Aorta (tissue), 5 donors: ENCODE measurements at places on chromosomes 7 and 10.

- DNase-seq: peak; percentile 80
These were observed at the start of gene KLF6 for GRCh38 chr10:3784510-3785250. TSS of gene KLF6 (minus strand) at chr10:3785209. CDS start at chr10:3785014, 195 bp downstream.

DNA sequence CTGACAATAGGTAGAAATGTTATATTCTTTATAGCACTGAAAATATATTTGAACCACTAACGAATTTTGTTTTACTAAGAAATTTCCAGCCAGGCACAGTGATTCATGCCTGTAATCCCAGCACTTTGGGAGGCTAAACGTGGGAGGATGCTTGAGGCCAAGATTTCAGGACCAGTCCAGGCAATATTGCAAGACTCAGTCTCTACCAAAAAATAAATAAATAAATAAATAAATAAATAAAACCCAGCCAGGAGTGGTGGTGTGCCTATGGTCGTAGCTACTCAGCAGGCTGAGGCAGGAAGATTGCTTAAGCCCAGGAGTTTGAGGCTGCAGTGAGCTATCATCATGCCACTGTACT, 39.8 kb downstream of the PIP4K2A start:
- DNase-seq: no peak

DNA sequence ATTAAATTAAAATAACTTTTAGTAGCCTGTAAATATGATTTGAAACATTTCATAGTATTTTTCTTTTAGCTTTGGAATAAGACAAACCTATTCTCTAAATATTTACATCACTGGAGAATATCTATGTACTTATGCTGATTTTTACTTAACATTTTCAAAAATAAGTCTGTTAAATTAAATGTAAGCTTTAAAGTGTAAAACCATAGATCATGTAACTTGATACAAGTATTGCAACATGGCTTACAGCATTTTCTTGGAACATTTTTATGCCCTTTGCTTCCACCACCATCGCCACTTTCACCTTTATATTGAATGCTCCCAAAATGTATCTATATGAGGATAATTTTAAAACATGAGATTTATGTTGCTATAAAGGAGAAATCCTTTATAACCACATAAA, 427.1 kb downstream of the GFRA1 start:
- DNase-seq: no peak

GRCh38 chr7:128591705-128592104, 80.4 kb upstream of the GARIN1A start:
- DNase-seq: no peak

- no peak for DNase-seq
These were observed 18.5 kb upstream of the SEMA3C start for GRCh38 chr7:80937336-80937735.

- DNase-seq: peak; percentile 17
These were observed 834 bp downstream of the TAC1 start for GRCh38 chr7:97732565-97733275.

DNA sequence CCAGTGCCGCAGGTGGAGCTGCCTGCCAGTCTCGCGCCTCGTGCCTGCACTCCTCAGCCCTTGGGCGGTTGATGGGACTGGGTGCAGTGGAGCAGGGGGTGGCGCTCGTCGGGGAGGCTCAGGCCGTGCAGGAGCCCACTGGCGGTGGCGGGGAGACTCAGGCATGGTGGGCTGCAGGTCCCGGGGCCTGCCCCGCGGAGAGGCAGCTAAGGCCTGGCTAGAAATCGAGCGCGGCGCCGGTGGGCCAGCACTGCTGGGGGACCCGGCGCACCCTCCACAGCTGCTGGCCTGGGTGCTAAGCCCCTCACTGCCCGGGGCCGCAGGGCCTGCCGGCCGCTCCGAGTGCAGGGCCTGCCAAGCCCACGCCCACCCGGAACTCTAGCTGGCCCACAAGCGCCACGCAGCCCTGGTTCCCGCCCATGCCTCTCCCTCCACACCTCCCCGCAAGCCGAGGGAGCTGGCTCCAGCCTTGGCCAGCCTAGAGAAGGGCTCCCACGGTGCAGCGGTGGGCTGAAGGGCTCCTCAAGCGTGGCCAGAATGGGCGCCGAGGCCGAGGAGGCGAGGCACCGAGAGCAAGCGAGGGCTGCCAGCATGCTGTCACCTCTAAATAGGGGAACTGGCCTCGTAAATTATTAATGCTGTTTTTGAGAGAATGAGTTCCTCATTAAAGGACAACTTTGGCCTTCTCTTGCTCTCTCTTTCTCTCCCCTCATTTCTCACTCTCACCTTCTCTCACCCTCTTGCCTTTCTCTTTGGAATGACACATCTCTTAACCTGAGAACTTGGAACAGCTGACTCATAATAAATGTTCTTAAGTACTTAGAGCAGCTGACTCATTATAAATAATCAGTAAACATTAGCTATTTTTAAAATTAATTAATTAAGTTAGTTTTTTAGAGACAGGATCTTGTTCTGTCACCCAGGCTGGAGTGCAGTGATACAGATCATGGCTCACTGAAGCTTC, 4.9 kb downstream of the ACADSB start:
- no peak for DNase-seq

DNA sequence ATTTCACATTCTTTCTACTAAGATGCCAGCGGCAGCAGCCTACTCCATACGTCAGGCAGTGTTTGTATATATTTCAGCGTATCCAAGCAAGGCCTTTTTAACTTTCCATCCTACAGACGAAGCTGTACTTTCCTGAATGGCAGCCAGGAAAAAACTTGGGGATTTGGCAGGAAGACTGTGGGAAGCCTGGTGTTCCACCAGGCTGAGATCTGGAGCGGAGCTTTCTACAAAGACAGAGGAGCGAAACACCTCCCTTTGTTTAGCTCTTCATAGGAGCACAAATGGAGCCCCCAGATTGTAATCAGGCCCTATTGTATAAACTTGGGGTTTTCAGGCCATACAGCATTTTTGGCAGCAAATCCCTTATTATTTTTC, 143.8 kb downstream of the TES start:
- peak; percentile 50 for DNase-seq

DNA sequence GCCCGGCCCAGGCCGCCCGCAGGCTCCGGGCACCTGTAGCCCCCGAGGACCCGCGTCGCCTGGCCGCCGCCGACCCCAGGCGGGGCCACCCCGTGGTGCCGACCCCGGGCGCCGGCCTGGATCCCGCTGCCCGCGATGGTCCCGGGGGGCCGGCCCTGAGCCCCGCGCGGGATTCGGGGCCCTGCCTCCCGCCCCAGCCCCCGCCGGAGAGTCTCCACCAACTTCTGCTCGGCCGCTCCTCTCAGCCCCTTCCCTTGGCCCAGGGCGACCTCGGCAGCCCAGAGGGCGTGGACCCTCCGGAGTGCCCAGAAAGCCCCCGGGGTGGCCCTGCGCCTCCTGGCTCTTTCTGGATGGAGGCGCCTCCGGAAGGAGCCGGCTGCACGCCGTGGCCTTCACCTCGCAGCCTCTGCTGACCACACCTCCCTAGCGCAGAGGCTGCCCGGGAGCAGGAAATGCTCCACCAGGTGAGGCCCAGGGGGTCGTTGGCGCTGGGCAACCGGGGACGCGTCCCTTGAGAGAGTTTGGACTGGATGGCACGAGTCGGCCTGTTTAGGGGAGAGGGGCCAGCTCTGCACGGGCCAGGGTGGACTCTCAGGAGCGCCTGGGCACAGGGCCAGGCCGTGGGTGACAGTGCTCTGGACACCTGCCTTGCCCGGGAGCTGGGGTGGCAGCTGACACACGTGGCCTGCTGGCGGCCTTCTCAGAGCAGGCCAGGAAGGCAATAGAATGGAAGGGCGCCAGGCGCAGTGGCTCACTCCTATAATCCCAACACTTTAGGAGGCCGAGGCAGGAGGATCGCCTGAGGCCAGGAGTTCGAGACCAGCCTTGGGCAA, 529 bp downstream of the ZNF853 start:
- DNase-seq: no peak

GRCh38 chr7:6430271-6430940, 17.3 kb downstream of the DAGLB start:
- no peak for DNase-seq

- no peak for DNase-seq
These were observed 259.6 kb downstream of the USP6NL start for GRCh38 chr10:11351801-11352200.

GRCh38 chr7:27462575-27463270, 200.0 kb downstream of the HIBADH start:
- DNase-seq: no peak

GRCh38 chr7:107697321-107698049, 36.9 kb downstream of the SLC26A4 start:
- DNase-seq: no peak

GRCh38 chr7:132618956-132619305, 42.7 kb upstream of the PLXNA4 start:
- DNase-seq: no peak

DNA sequence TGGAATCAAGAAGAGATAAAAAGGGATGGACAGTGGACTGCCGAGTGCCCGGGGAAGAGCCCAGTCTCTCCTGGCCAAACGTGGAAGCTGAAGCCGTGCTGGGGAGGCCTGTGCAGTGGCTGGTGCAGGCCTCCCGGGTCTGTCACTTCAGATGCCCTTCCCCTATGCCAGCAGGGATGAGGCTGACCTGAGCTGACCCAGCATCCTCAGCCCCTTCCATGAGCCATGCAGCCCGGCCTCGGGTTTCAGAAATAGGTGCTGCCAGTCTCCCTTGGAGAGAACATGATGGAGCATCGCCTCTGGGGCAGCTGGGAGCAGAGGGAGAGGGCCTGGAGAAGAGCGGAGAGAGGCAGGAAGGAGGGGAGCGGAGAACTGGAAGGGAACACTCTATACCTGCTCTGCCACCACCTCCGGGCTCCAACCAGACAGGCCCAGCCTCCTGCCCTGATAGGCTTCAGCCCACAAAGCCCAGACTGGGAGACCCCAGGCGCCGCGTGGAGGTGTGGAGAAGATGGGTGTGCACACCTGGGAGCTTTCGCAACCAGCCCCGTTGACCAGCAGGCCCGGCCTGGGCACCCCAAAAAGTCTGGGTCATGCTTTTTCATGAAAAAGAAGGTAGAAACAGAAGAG, 68.6 kb upstream of the PPP2R2D start:
- DNase-seq: peak; percentile 25
